GM12865 (cell line): ENCODE measurements at places on chromosomes 3 and 15.

DNA sequence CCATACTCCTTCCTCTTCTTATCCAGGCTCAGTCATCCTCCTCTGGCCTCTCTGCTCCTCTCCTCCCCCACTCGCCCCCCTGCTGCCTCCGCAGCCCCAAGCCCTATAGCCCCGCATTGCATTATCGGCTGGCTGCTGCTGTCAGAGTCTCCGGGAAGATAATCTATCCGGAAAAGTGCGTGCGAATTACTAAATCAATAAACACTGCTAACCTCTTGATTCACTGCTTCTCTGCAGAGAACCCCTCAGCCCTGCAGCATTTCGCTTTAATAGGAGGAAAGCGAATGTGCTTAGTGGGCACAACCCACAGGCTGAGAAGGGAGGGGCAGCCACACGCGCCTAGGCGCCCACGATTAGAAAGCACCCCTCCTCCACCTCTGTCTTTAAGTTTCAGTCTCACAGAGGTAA lies 167.6 kb downstream of the ABHD5 start:
- DNase-seq = no peak

DNA sequence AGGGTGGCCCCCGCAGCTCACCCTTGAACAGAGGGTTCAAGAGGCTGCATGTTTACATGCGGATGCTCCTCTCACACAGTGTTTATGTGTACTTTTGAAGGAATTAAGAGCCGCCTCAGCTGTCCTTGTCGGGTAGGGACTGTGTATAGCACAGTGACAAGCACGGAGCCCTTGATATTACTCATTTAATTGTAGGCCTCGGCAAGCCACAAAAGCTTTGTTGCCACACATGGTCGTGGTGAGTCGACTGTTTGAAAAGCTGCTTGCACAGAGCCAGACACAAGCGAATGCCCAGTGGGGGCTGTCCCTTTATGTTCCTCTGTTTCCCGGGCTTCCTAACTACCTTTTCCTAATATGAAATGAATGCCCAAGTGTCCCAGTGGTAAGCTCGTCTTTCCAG lies 4.5 kb downstream of the ESYT3 start:
- DNase-seq = no peak

- DNase-seq = no peak
Measured at GRCh38 chr3:184563941-184564684, 2.5 kb downstream of the EPHB3 start.

DNA sequence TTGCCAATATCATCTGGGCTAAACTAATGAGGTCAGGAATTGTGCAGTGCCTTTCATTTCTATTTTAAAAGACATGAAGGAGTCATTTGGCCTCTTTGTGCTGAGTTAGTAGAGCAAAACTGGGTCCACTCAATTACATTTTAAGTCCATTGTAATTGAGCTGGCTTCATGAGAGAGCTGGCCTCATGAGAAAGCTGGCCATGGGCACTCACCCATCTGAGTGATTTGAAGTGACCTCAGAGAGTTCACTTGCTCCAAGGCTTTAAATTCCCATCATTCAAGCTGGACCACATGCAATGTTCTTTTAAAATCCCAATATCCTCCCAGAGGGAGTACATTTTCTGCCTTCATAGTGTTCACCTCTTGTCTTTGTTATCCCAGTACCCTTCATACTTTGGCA lies 335.9 kb upstream of the WNT5A start:
- DNase-seq = no peak

GRCh38 chr3:186732169-186732766 lies 15.1 kb downstream of the KNG1 start:
- DNase-seq = no peak

DNA sequence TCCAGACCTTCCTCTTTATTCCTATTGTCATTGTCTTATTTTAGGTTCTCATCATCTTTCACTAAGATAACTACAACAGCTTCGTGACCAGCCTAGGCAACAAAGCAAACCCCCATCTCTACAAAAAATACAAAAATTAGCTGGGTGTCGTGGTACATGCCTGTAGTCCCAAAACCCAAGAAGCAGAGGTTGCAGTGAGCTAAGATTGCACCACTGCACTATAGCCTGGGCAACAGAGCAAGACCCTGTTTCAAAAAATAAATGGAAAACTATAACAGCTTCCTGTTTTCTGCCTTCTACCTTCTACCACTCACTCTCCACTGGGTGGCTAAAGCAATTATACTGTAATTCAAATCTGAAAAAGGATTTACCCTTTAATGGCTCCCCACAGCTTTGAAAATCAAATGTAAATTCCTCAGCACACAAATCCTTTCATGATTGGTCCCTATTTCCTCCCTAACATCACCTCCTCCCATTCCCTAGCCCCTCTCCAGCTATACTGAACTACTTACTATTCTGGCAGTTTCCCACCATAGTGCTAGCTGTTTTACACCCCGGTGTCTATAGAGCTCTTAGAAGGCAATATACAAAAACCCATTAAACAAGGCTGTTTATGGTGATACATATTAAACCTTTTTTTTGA lies 33.4 kb downstream of the LRRFIP2 start:
- no peak for DNase-seq
